ENCODE measurements at places on chromosomes 6 and 20. TPM values are rescaled to one million over a fixed set of nuclear protein-coding genes. Genes with fewer than 3 reads are reported as not detected.

The VGLL2 gene
- not detected for total RNA-seq

The PXDC1 gene
- total RNA-seq: 103 TPM

The PSORS1C1 gene
- total RNA-seq: 6.7 TPM

The PRL gene
- total RNA-seq: not detected

The KHDC1L gene
- not detected for total RNA-seq

The TNNC2 gene
- not detected for total RNA-seq

The BPI gene
- not detected for total RNA-seq

The FOXF2 gene
- total RNA-seq: not detected

The MOG gene
- not detected for total RNA-seq

The MTG2 gene
- total RNA-seq: 10.9 TPM

The MYL9 gene
- 0.60 TPM for total RNA-seq

The TOX2 gene
- 1.7 TPM for total RNA-seq

- DNase-seq: no peak
Observed at GRCh38 chr6:37241775-37242428, 15.7 kb upstream of the TBC1D22B start.

GRCh38 chr20:5845681-5846615 lies 95.7 kb downstream of the SHLD1 start:
- peak; percentile 53 for DNase-seq

- DNase-seq: no peak
Observed at GRCh38 chr6:38681850-38682249, 21.1 kb downstream of the GLO1 start.

GRCh38 chr6:99933129-99933528 lies 60.9 kb downstream of the MCHR2 start:
- DNase-seq: no peak

- DNase-seq: no peak
Observed at GRCh38 chr6:83735461-83735860, 26.6 kb upstream of the SNAP91 start.

- DNase-seq: no peak
Observed at GRCh38 chr6:26629359-26629758, 30.2 kb downstream of the ZNF322 start.

DNA sequence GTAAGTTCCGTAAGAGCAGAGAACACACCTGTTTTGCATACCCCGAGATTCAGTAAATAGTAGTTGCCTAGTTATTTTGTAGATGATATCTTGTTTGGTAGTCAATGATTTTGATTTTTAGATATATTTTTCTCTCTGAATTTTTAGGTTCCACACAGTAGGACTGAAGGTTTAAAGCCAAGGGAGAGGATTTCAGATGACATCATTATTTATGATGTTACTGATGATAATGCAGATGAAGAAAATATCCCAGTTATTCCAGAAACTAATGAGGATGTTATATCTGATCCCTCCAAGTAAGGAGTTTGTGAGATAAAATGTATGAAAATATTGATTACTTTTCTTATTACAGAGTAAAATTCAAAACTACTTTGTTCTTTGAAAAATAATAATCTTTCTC lies 22.6 kb downstream of the HSF2 start:
- DNase-seq: no peak

- no peak for DNase-seq
Observed at GRCh38 chr6:105753620-105754211, 332.4 kb upstream of the PRDM1 start.

GRCh38 chr6:132515386-132515785 lies 2.5 kb upstream of the STX7 start:
- DNase-seq: no peak

GRCh38 chr6:134453792-134454510 lies 136.0 kb upstream of the SGK1 start:
- DNase-seq: no peak

- DNase-seq: no peak
Observed at GRCh38 chr6:97312241-97312640, 29.2 kb upstream of the MMS22L start.

- no peak for DNase-seq
Observed at GRCh38 chr6:113190170-113190569, 667.0 kb upstream of the MARCKS start.

- no peak for DNase-seq
Observed at GRCh38 chr6:111706841-111707391, 101.2 kb upstream of the TRAF3IP2 start.

- DNase-seq: no peak
Observed at GRCh38 chr6:88614316-88614877, 349.0 kb downstream of the RNGTT start.

DNA sequence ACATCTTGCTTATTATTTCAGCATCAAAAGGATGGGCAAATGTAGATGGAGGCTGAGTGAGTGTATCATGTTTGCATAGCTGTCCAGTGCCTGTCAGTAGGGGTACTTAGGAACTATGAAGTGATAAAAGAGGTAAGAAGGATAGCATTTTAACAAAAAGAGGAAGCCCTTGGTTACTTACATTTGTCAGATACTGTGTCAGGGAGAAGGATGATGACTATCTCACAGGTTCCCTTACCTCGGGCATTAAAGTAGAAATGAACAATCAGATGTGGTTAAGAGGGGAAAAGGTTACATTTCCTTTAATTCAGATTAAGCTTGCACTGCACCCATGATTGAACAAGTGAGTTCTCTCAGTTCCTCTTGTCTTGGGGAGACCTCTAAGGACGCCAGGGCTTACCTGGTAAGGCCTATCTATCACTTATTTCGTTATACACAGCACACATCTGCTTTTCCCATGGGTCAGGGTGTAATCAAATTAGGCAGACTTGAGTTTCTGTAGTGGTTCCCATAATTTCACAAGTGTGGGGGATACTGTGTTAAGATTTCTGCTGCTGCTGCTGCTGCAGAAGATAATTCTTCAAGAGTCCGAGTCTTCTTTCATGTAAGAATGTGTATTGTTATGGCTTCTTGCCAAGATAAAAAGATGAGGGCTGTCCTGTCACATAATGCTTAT lies 4.5 kb downstream of the FOXO3 start:
- DNase-seq: no peak

DNA sequence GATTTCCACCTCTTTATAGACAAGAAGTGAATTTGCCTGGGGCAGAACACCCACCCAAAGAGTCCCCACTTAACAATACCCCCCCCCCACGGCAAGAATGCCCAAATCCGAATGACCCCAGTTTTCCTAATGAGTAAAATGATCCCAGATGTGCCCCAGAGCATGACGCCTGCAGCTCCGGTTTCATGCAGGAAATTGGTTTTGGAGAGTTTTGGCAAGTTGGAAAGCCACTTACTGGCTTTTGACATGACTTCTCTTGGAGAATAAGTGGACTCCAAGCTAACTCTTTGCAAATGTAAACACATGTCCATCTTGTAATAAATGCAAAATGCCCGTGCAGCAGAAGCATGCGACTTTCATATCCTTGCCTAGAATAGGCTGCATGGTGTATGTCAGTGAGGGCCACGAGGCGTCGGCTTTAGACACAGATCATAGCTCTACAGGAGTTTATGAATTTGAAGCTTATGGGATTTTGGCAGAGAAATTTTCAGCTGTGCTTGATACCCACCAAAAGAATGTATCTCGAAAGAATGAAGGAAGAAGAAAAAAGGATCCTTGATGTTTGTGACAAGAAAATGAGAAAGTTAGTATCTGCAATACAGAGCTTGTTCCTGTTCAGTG lies 24.2 kb downstream of the EDN3 start:
- no peak for DNase-seq

GRCh38 chr6:85126485-85127167 lies 323.3 kb upstream of the NT5E start:
- peak; percentile 40 for DNase-seq

- peak; percentile 33 for DNase-seq
Observed at GRCh38 chr6:149454346-149454848, 30.4 kb downstream of the ZC3H12D start.

- DNase-seq: no peak
Observed at GRCh38 chr6:149037051-149037671, 280.4 kb upstream of the TAB2 start.

DNA sequence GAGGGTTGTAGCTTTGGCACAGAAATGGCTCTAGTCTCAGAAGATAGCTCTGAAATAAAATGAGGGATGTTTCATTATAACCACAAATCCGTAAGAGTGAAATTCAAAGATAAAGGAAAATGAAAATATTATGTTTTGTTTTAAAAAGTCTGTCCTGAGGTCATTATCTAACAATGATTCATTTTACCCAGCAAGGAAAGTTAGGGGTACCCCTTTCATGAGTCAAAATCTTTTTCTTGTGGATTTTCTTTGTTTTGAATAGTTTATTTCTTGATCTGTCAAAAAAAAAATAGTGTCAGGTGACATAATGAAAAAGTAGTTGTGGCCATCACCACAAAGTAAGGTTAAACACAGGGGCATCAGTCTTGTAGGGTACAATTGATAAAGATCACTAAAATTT lies 59.7 kb upstream of the MYB start:
- no peak for DNase-seq

DNA sequence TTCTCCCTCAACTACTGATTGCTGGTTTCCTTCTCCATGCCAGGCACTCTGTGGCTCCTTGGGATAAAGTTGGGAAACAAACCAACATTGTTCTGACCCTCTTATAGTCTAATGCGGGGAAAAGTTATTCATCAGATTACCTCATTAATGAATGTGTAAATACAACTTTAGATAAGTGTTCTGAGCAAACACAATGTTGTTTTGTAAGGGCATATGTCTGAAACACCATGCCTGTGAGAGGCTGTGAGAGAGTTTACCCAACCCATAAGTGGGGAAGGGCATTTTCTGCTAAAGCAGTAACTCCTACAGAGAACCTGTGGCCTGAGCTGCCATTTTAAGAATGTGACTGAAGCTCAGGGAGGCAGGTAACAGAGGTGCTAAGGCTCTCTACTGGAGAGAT lies 283.5 kb downstream of the KHDC1L start:
- no peak for DNase-seq

DNA sequence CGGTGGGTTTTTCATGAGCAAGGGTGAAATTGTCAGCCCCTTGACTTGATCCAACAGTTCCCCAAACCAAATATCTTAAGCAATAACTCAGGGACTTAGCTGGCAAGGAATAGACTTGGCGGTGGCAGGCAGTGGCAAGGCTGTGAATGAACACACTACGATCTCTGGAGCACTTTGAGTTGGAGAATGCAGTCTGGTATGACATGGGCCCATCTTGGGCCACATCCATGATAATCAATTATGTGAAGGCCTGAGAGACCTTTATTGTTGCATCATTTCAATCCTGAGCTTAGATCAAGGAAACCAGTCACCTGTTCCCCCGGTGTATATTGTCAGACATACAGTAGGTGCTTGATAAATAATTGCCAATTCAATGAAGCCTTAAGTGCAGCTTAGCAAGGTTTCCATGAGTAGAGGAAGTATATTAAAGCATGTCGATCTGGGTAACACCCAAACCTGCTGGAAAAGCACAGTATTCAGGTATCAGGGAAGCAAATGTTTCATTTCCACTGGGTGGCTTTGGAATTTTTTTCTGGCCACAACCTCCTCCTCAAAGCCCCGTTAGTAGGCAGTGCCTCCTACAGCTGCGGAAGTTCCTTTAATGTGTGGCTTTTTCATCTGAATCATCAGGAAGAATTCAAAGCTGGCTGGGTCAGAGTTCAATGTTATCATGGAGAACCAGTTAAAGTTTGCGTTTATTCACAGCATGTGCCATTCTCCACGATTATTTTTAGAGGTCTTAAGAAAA lies 10.2 kb downstream of the CASS4 start:
- peak; percentile 57 for DNase-seq

DNA sequence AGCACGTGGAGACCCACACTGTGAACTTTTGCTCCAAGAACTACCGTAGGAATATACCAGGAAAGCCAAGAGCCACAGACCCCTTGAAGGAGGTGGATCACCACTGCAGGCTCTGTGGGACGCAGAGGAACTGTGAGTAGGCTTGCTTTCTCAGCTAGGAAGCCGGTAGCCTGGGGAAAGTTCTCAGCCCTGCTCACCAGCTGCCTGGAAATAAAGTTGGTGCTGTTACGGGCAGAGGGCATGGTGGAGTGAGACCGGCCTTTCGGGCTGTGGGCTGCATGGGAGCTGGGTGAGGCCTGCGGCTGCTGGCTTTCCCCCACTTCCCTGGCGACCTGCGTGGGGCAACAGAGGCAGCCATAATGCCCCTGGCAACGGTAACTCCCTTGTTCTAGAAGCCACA lies 373.0 kb upstream of the RUNX2 start:
- no peak for DNase-seq

GRCh38 chr20:13008761-13009681 lies at the start of gene SPTLC3:
Gene SPTLC3 (plus strand): TSS chr20:13008972. CDS start chr20:13009268, 296 bp downstream.
- DNase-seq: no peak

GRCh38 chr6:160015778-160016684 lies 47.1 kb downstream of the IGF2R start:
- no peak for DNase-seq

DNA sequence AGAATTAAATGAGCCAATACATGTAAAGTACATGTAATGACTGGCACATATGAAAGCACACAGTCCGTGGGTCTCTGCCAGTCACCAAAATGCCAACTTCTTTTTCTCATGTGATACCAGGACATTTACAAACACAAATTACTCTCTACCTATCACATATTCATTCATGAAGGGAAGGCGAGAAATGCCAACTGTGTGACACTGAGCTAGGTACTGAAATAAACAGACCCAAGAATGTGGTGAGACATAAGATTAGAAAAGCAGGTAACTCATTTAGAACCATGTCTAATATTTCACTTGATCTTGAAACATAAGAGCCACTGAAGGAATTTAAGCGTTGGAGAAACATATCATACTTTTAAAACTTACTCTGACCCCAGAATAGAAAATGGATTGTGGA lies 41.4 kb downstream of the HBS1L start:
- DNase-seq: no peak

- DNase-seq: peak; percentile 71
Observed at GRCh38 chr6:41591859-41592502, 45.8 kb downstream of the FOXP4 start.

GRCh38 chr6:161481786-161482516 lies 208.1 kb upstream of the AGPAT4 start:
- DNase-seq: peak; percentile 12

DNA sequence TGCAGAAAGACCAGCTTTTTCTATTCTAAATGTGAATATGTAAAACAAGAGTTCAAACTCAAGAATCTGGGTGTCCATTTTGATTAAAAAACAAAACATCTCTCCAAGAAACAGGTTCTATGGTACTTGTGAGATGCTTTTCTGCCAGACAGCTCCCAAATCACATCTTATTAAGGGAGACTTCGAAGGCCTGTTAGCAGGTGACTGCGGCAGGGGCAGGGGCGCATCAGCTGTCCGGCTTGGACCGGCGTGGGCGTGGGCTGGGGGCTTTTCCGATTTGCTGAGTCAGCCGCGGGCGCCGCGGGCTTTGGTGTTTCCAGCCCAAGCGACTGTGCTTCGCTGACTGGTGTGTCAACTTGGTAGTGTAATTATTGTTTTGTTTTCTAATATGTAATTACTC lies 32.6 kb downstream of the TFAP2A start:
- no peak for DNase-seq

DNA sequence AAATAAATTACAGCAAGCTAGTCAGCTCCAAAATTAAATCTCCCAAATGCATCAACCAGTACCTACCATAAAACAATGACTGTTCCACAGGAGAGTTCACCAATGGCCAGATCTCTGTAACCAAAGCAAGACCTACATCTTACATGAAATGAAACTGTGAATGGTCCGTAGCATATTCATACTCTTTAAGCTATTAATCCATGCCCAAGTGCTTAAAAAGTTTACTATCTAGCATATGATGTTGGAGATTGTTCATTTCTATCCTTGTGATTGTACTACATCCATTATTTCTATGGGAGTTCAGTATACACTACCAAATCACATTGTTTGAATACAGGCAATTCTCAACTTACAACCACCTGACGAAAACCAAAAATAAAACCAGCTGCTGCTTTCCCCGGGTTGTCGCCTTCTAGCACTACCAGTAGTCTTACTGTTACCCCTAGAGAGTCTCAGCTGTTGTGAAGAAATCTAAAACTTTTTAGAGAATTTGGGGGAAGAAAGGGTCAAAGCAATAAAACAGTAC lies 38.0 kb downstream of the HIVEP2 start:
- no peak for DNase-seq

- DNase-seq: peak; percentile 46
Observed at GRCh38 chr20:32945710-32946221, 58.5 kb downstream of the SUN5 start.

Measured in lung microvascular endothelial cell (primary cell).